ENCODE measurements at places on chromosomes 11 and 22. TPM values are rescaled to one million over a fixed set of nuclear protein-coding genes. Genes with fewer than 3 reads are reported as not detected.

DNA sequence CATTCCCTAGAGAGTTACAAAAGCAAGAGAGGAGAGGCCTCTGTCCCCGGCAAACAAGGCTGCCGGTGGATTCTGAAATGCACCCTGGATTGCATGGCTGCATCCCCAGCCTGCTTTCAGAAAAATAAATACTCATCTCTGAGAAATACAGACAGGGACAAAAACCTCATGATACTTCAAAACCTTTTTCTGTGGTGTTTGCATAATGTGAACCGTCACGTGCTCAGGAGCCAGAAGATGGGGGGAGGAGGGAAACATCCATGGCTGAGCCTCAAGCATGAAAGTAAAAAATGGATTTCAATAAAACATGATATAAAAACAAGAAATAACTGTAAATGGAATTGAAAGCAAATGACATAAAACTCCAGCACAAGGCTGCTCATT, 198.5 kb upstream of the NCAM1 start:
- H3K27ac ChIP-seq = no peak overlapping the region
- DNase-seq = no peak
- H3K4me1 ChIP-seq = no peaks in the 10 kb centered on the region

DNA sequence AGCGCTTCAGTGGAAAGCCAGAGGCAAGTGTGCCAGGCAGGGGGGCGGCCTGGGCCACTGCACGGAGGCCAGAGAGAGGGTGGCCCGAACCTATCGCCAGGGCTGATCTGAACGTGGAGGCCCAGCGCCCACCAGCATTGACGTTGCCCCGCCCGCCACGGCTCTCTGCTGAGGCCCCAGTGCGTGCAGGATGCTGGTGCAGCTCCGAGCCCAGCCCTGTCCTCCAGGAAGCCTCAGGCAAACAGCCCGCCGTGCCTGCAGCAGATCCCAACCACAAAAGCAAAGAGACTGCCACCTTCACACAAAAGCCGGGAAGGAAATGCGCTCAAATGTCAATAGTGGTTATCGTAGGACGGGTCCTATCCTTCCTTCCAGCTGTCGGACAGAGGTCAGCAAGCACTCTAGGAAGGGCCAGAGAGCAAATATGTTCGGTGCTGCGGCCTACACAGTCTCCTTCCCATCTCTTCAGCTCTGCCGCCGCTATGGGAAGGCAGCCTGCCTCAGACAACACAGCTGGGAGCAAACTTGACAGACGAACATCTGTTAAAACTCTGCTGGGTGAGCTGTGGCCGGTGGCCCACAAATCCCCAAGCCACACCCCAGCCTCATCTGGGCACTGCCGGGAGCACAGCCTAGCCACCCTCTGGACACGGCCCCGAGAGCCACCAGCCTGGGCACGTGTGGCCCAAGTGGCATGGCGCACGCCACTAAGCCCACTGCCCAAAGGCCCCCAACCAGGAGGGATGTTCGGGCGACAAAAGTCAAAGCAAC, 146.2 kb downstream of the CRYBB2 start:
- H3K36me3 ChIP-seq = no peaks in the 10 kb centered on the region
- no peaks in the 10 kb centered on the region for H3K27me3 ChIP-seq
- H3K4me1 ChIP-seq = peaks cover 8% of the 10 kb centered on the region

The KCNK4 gene
- 0.52 TPM for total RNA-seq

DNA sequence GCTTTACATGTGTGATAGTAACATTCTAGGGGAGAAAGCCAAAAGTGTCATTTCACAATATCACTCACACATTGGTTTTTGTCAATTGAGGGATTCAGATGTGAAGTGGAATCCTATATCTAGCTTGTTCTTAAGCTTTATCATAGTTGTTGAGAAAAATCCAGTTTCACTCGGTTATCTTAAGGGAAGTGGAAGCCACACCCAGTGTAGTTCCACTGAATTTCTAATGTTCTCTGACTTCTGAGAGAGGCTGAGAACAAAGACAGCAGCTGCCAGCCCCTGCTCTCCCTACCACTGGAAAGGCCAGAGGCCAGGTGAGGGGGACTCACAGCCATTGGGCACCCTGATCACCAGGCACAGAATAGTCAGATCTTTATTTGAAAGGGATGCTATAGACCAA, 53.7 kb downstream of the THAP12 start:
- H3K27me3 ChIP-seq = peaks cover 17% of the 10 kb centered on the region
- no peak for DNase-seq
- no peaks in the 10 kb centered on the region for H3K4me1 ChIP-seq
- H3K36me3 ChIP-seq = no peaks in the 10 kb centered on the region

- no peak overlapping the region for H3K4me3 ChIP-seq
- no peak for DNase-seq
- no peaks in the 10 kb centered on the region for H3K27me3 ChIP-seq
- peaks cover 13% of the 10 kb centered on the region for H3K36me3 ChIP-seq
Observed at GRCh38 chr22:35274154-35274871, 17.0 kb downstream of the HMGXB4 start.

The CLDN5 gene
- not detected for total RNA-seq
